Kidney capillary endothelial cell (primary cell): ENCODE measurements at places on chromosomes 2 and 18.
A peak's percentile ranks its signal among the peaks of the same experiment; 100 is the strongest.

DNA sequence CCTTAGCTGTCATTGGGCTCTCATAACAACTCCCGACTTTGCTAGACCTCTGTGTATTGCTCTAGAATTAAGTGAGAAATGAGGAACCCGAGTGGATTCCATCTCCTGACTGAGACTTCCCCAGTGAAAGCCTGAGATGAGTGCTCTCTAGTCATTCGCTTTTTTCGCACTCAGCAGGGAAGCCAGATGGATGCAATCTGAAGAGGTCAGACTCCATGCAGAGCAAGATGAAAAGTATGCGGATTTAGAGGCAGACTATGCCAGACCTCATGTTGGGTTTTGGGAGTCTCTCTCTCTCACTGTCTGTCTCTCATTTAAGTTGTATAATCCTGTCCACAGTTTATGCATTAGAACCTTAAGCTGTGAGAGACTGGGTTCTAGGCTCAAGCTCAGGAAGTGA lies 88.6 kb downstream of the SLC5A7 start:
- no peak for DNase-seq

GRCh38 chr18:66966171-66966570 lies 362.3 kb upstream of the CDH19 start:
- no peak for DNase-seq

- DNase-seq, result no peak
These were observed 71.3 kb downstream of the DPP4 start for GRCh38 chr2:162002623-162003235.

- no peak for DNase-seq
These were observed 28.6 kb downstream of the ARID5A start for GRCh38 chr2:96565111-96565510.

DNA sequence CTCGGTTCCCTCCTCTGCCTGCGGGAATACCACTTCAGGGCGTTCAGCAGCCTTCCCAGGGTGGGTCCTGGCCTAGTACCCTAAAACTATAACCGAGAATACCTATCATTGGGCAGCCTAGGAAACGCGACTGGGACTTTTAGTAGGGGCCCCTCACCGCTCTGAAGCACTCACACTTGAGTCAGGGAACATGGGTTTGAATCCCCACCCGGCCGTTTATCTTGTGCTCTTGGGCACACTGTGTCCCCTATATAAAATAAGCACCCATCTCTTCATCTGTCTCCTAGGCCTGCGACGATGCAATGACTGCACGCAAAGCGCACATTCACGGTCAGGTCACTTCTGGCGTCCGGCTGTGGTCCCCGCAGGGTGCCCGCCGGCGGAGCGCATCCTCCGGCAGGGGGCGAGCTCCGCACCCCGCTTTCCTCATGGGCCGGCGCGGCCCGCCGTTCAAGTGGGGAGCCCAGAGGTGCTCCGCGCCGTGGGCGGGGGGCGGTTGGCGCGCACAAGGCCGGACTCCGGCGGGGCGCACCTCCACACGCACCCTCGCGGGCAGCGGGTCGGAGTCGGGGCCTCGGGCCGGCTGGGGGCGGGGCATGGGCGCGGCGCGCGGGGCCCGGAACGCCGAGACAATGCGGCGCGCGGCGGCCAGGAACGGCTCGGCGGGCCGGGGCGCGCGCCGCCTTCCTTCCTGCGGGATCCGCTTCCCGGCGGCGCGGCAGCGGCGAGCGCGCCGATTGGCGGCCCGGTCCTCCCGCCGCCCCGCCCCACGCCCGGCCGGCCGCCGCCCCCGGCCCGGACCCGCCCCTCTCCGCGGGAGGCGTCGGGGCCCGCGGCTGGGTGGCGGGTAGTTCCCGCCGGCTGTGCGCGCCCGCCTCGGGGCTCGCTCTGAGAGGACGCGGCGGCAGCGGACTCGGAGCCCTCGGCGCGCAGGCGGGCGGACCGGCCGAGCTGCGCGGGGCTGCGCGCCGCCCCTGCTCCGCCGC lies at the start of gene ASAP2:
Gene ASAP2 (plus strand): TSS at position 850 of the 986 bp plus-strand sequence. CDS start 293 bp downstream, outside the sequence.
- DNase-seq, result peak; percentile 76

DNA sequence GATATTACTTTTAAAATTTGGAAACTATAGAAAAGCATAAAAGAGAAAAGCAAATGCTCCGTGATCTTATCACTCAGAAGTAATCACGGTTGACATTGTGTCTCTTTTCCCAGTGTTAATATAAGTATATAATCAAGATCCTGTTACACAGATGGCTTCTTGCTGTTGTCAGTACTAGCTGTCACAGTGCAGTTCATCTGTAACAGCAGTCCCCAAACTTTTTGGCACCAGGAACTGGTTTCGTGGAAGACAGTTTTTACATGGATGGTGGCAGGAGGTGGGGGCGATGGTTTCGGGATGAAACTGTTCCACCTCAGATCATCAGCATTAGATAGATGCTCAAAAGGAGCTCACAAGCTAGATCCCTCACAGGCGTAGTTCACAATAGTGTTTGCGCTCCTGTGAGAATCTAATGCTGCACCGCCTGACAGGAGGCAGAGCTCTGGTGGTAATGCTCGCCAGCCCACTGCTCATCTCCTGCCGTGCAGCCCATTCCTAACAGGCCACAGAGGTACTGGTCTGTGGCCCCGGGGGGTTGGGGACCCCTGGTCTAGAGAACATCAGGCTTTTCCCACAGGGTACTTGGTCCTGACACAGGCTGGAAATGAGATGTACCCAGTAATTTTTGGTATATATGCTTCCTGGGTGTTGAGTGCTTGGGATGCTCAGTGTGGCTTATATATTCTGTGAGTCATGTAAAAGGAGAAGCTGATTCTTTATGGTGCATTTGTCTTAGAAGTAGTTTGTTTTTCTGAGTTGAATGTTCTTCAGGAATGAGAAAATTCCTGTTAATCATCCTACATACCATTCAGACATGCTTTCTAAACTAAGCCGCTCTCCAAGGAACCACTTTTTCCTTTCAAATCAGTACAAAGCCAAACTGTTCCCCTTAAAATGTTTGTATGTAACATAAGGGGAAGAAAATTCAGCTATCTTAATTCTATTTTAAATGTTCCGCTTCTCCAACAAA lies 121.8 kb downstream of the NCK2 start:
- DNase-seq, result no peak

- no peak for DNase-seq
These were observed 66.1 kb downstream of the LRRFIP1 start for GRCh38 chr2:237693291-237693994.
